T-helper 1 cell (primary cell): ENCODE measurements at places on chromosomes 11 and 22.
A peak's percentile ranks its signal among the peaks of the same experiment; 100 is the strongest.

- DNase-seq: no peak
Observed at GRCh38 chr22:25747245-25747944, 5.4 kb downstream of the MYO18B start.

GRCh38 chr11:61874853-61875252, 16.5 kb downstream of the FADS3 start:
- no peak for DNase-seq

- no peak for DNase-seq
Observed at GRCh38 chr11:79963856-79964645, 523.2 kb upstream of the TENM4 start.

- DNase-seq: no peak
Observed at GRCh38 chr11:95736355-95736754, 53.2 kb downstream of the FAM76B start.

GRCh38 chr11:115990004-115990447, 485.8 kb upstream of the CADM1 start:
- DNase-seq: no peak

DNA sequence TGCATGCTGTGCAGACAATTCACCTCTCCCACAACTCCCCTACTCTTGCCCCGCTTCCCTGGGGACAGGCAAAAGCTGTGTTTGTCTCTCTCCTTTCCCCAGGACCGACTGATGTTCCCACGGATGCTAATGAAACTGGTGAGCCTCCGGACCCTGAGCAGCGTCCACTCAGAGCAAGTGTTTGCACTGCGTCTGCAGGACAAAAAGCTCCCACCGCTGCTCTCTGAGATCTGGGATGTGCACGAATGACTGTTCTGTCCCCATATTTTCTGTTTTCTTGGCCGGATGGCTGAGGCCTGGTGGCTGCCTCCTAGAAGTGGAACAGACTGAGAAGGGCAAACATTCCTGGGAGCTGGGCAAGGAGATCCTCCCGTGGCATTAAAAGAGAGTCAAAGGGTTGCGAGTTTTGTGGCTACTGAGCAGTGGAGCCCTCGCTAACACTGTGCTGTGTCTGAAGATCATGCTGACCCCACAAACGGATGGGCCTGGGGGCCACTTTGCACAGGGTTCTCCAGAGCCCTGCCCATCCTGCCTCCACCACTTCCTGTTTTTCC, 1.4 kb upstream of the MADD start:
- no peak for DNase-seq

- DNase-seq: no peak
Observed at GRCh38 chr11:66015454-66015881, 3.7 kb downstream of the CST6 start.

DNA sequence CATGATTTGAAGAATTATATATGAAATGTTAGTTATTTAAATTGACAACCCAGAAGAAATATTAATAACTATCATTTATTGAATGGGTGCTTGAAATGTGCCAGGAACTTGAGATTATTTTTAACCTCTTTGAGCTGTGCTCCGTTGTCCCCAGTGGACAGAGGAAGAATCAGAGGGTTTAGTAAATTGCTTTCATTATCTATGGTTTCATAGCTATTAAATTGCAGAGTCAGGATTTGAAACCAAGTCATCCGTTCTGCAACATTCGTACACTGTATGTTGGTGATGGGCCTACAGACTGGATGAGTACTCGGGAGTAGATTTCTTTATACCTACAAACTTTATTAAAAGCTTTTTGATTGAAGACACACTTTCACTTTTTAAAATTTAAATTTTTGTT, 4.9 kb downstream of the HSD17B12 start:
- DNase-seq: no peak

GRCh38 chr22:29112121-29112520, 39.3 kb downstream of the KREMEN1 start:
- DNase-seq: no peak

DNA sequence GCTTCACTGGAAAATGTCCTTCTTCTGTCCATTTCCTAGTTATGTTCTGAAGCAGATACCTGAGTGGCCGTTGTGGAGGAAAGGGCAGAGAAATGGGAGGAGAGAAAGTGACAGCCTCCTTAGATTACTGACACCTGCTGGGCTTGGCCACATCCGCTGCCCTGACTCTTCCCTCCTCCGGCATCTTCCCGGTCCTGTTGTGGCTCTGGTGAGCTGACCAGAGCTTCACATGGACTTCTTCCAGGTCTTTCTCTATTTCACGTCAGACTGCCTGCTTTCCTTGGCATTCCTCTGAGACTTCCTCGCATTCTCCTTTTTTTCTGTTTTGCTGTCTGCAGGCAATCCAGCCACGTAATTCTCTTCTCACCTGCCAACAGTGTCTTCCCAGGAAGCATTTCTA, 138.7 kb upstream of the E2F8 start:
- DNase-seq: no peak

- DNase-seq: no peak
Observed at GRCh38 chr11:100830978-100831732, 144.1 kb downstream of the ARHGAP42 start.

GRCh38 chr11:74929431-74930363, 19.2 kb downstream of the XRRA1 start:
- peak; percentile 49 for DNase-seq

DNA sequence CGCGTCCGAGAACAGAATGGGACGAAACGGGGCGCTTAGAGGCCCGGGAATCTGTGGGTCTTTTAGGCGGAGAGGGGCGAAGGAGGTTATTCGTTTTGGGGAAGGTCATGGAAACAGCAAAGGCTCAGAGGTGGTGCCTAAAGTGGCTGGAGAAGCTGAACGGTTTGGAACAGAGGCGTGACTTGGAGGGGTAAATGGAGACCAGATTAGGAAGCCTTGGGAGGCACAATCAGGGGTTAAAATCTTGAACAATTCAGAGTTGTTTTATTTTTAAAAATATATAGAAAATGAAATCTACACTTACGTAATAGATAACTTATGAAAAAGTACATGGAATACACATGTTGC, 247 bp upstream of the PLAAT5 start:
- no peak for DNase-seq

DNA sequence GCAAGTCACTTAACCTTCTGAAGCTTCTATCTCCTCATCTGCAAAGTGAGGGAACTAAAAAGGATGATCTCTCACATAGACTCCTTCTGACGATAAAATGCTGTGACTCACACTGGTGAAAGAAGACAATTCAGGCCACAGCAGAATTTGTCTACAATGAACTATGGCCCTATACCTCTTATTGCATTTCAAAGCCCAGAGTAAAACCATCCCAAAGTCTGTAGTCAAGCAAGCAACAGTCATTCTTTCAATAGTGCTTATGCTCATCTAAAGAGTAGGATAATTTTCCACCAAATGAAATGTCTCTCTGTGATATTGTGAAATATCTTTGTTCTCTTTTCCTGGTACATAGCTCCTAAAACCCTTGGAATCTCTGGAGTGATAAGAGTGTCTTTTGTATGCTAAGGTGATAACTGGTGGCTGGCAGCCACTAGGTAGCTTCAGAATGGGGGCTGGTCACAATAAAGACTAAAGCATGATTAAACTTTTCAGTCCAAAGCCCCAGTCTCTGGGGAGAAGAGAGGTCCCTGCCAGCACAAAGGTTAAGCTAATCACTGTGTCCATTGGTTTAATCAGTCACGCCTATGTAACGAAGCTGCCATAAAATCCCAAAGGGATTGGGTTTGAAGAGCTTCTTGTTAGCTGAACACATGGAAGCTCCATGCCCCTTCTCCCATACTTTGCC, 30.8 kb downstream of the SYTL2 start:
- no peak for DNase-seq

DNA sequence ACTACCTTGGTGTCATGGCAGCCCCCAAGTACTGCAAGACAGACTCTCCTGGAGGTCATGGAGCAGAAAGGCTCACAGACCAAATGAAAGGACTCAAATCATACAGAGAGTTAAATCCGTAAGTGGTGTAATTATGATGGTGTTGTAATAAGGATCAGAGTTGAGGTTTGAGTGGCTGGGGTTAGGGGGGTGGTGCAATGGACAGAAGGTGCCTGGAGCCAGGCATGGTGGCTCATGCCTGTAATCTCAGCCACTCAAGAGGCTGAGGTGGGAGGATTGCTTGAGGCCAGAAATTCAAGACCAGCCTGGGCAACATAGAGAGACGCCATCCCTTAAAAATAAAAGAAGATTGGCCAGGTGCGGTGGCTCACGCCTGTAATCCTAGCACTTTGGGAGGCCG, 18.7 kb downstream of the ART5 start:
- DNase-seq: no peak

DNA sequence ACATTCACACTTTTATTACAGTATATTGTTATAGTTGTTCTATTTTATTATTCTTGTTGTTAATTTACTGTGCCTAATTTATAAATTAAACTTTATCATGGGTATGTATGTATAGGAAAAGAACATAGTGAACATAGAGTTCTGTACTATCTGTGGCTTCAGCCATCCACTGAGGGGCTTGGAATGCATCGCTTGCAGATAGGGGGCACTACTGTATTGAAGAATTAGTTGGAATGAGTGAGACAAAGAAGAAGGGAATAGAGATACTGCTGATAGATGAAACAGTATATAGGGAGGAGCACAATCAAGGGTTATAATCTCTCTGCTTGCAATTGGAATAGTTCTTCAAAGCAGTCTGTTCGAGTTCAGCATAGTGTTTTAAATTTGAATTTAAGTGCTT, 432.2 kb downstream of the RAB38 start:
- no peak for DNase-seq

- DNase-seq: no peak
Observed at GRCh38 chr22:34344702-34345101, 424.4 kb upstream of the LARGE1 start.

GRCh38 chr11:2741377-2742131, 41.8 kb upstream of the KCNQ1OT1 start:
- DNase-seq: no peak

- no peak for DNase-seq
Observed at GRCh38 chr11:73149105-73149504, 7.0 kb upstream of the FCHSD2 start.

GRCh38 chr11:20351136-20351535, 12.4 kb upstream of the HTATIP2 start:
- DNase-seq: no peak

DNA sequence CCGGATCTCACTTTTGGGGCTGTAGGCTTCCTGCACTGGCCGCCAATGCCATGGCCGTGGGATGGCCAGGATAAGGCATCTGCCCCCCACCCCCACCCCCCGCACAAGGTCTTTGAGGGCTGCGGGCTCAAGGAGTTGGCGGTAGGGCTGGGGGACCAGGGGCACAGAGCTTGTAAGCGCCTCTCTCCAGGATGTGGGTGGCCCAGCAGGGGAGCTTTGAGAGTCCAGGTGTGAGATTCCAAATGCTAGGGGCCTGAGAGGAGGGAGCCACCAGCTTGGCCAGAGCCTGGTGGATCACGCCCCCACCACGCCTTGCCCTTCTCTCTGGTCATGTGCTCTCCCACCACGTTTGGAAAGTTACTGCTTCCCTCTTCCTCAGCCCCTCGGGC, 5.0 kb downstream of the CD81 start:
- DNase-seq: peak; percentile 0

- no peak for DNase-seq
Observed at GRCh38 chr11:118476676-118477075, 40.4 kb downstream of the KMT2A start.

GRCh38 chr11:85922367-85922766, 67.2 kb downstream of the CCDC83 start:
- no peak for DNase-seq

GRCh38 chr11:61916737-61917333, 531 bp downstream of the RAB3IL1 start:
- no peak for DNase-seq

DNA sequence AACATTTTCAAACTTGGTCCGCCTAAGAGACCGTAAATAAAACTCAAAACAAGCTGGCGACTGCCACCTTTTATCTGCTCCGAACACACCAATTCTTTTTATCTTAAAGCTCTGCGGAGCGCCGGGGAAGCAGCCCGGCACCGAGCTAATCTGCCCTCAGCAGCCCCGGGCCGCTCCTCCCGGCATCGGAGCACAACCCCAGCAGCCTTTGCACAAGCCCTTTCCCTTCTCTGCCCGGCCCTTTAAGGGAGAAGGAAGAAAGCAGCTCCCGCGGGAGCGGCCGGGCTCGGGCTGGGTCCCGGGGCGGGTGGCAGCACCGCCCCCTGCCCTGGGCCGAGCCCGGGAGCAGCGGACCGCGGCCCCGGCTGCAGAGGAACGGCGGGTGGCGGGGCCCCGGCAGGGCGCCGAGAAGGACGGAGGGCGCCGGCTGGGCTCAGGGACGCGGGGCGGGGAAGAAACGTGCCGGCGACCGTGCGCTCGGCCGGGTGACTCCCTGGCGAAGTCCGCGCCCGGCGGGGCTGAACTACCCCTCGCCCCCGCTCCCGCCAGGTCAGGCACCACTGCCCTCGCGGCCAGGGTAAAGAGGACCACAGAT, 133.6 kb upstream of the C11orf58 start:
- DNase-seq: no peak

DNA sequence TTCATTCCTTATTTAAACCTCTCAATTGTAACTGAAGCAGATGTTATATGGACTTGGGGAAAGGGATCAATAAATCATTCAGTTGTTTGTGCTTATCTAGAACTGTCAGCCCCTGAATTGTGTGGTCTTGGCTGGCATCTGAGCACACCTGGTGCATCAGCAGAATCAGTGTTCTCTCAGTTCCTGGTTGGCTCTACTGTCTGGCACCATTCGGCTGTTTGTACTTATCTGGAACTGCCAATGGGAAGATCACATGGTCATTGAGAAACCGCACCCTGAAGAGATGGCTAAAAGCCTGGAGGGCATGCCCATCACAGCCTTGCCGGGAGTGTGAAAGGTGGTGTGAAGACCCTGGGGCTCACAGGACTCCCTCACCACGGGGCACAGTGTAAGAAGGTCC, 37.1 kb upstream of the EHF start:
- DNase-seq: no peak

DNA sequence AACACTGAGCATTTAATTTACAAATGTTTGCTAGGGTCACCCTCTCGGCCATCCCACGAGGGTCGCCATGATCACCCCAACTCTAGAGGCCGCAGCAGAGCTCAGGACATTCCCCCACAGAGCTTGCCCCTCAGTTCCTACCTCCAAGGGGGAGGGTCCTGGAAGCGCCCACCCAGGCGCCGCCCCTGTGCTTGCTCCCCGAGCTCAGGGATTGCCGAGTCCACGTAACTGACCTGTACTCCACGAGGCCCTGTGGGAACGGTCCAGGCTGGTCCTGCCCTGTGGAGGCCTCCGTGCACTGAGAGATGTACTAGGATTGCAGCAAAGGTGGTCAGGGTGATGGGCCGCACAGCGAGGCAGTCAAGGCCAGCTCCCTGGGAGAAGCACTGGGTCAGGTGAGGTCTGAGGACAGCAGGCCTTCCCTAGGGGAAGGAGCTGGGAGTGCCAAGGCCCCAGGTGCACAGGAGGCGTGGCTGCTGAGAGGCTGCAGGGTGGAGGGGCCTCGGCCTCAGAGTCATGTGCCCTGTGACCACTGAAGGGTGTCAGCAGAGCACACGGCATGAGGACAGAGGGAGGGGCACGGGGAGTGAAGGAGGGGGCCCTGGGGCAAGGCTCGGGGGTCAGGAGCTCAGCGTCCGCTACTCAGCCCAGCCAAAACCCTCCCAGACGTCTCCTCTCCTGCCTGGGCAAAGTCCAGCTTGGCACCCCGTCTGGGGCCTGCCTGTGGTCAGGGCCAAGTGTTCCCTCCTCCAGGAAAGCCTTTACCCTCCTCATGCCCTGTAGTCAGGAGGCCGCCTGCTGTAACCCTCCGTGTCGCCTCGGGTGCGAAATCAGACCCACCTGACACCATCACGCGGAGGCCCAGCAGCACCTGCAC, 2.4 kb upstream of the MIOX start:
- no peak for DNase-seq
